ENCODE measurements at places on chromosomes 6 and 20. TPM values are rescaled to one million over a fixed set of nuclear protein-coding genes. Genes with fewer than 3 reads are reported as not detected.
A peak's percentile ranks its signal among the peaks of the same experiment; 100 is the strongest.

- DNase-seq = peak; percentile 83
- no peaks in the 10 kb centered on the region for H3K27me3 ChIP-seq
- peak overlapping the region; percentile 97 for H3K27ac ChIP-seq
- H3K36me3 ChIP-seq = no peaks in the 10 kb centered on the region
- peaks cover 58% of the 10 kb centered on the region for H3K4me1 ChIP-seq
- peak overlapping the region; percentile 21 for H3K4me3 ChIP-seq
Measured at GRCh38 chr6:37125774-37126492, 44.0 kb upstream of the PIM1 start.

DNA sequence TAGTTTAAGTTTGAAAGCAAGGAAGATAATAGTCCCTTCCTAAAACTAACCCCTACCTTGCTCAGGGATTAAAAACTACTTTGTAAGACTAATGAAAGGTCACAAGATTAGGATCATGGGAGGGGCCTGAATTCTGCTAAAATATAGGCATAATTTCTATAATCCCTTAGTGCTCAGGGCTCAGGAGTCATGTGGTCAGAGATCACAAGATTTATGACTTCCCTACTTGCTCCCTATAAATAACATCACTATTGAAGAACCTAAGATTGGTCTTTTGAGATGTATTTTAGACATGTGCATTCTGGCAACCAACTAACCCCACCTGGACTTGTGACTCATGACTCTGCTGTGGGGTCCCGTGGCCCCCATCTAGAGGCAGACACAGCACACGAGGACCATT, 81.1 kb downstream of the STMND1 start:
- H3K4me1 ChIP-seq = no peaks in the 10 kb centered on the region
- H3K27ac ChIP-seq = no peak overlapping the region
- DNase-seq = no peak
- no peaks in the 10 kb centered on the region for H3K27me3 ChIP-seq

- no peak for DNase-seq
- no peak overlapping the region for H3K4me3 ChIP-seq
- H3K4me1 ChIP-seq = no peaks in the 10 kb centered on the region
Measured at GRCh38 chr6:170017603-170018320, 266.3 kb downstream of the ERMARD start.

GRCh38 chr6:164230804-164231203, 816.3 kb downstream of the QKI start:
- H3K4me1 ChIP-seq = no peaks in the 10 kb centered on the region
- no peaks in the 10 kb centered on the region for H3K27me3 ChIP-seq
- no peaks in the 10 kb centered on the region for H3K36me3 ChIP-seq
- H3K4me3 ChIP-seq = no peak overlapping the region
- no peak for DNase-seq

- peak; percentile 69 for DNase-seq
- H3K4me1 ChIP-seq = no peaks in the 10 kb centered on the region
- H3K36me3 ChIP-seq = no peaks in the 10 kb centered on the region
- H3K27me3 ChIP-seq = no peaks in the 10 kb centered on the region
- H3K4me3 ChIP-seq = peak overlapping the region; percentile 70
- H3K27ac ChIP-seq = peak overlapping the region; percentile 81
Measured at GRCh38 chr6:10413850-10414738, 780 bp downstream of the TFAP2A start.

Gene GRM1
- total RNA-seq = not detected

DNA sequence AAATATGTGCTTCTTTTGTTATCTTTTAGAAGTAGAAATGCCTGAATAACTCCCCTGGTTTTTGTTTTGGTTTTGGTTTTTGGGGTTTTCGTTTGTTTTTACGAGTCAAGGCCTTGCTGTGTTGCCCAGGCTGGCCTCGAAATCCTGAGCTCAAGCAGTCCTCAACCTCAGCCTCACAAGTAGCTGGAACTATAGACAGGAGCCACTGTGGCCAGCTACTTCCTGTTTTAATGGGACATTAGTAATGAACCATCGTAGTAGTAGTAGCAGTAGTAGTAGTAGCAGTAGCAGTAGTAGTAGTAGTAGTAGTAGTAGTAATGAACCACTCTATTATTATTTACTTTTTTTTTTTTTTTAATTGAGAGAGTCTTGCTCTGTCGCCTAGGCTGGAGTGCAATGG, 66.0 kb downstream of the UBR2 start:
- H3K27ac ChIP-seq = no peak overlapping the region
- no peaks in the 10 kb centered on the region for H3K36me3 ChIP-seq
- H3K4me1 ChIP-seq = peaks cover 11% of the 10 kb centered on the region

- H3K4me3 ChIP-seq = no peak overlapping the region
- no peak for DNase-seq
- no peaks in the 10 kb centered on the region for H3K36me3 ChIP-seq
- peak overlapping the region; percentile 17 for H3K27ac ChIP-seq
- no peaks in the 10 kb centered on the region for H3K4me1 ChIP-seq
- no peaks in the 10 kb centered on the region for H3K27me3 ChIP-seq
Measured at GRCh38 chr20:25685276-25686080, 11.2 kb downstream of the ZNF337 start.

Gene SLC22A2
- 0.19 TPM for total RNA-seq

GRCh38 chr6:82251942-82252341, 4.4 kb upstream of the IBTK start:
- H3K4me1 ChIP-seq = peaks cover 27% of the 10 kb centered on the region
- no peaks in the 10 kb centered on the region for H3K36me3 ChIP-seq
- H3K4me3 ChIP-seq = no peak overlapping the region
- no peaks in the 10 kb centered on the region for H3K27me3 ChIP-seq
- no peak overlapping the region for H3K27ac ChIP-seq

DNA sequence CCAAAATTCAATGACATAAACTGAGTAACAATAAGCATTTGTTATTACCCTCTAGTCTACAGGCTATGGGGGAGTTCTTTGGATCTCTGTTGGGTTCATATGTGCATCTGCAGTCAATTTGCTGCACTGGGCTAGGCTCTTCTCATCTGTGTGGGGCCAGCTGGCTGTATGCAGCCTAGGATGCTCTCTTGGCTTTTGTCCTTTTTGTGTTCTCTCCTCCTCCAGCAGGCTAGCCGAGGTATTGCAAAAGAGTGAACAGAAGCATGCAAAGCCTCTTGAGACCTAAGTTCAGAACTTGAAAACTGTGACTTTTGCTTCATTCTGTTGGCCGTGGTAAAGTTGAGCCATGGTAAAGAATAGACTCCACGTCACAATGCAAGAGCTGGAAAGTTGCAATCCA, 62.8 kb upstream of the FOXO3 start:
- no peaks in the 10 kb centered on the region for H3K36me3 ChIP-seq
- H3K27me3 ChIP-seq = no peaks in the 10 kb centered on the region
- DNase-seq = peak; percentile 51
- H3K27ac ChIP-seq = no peak overlapping the region
- H3K4me3 ChIP-seq = no peak overlapping the region

- no peaks in the 10 kb centered on the region for H3K36me3 ChIP-seq
- DNase-seq = no peak
- no peak overlapping the region for H3K4me3 ChIP-seq
- no peak overlapping the region for H3K27ac ChIP-seq
- no peaks in the 10 kb centered on the region for H3K27me3 ChIP-seq
- H3K4me1 ChIP-seq = no peaks in the 10 kb centered on the region
Measured at GRCh38 chr6:78749326-78749725, 118.0 kb upstream of the IRAK1BP1 start.

DNA sequence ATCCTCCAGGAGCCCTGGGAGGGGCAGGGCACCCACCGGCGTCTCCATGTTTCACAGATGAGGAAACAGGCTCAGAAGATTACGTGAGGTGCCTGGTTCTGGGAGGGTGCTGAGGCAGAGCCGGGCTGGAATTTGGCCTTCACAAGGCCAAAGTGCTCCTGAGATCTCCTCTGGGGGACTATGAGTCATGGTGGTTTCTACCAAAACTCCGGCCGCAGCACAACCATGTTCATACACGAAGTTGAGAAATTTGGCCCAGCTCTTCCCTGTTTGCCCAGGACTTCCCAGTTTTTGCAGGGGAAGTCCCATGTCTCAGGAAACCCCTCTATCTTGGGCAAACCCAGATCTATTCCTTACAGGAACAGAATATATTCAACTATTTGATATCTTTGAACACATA, 172.9 kb upstream of the CDYL start:
- H3K4me1 ChIP-seq = 0 out of 2 replicates have a peak, but pooled peaks cover 7% of the 10 kb centered on the region
- no peak overlapping the region for H3K4me3 ChIP-seq
- peak overlapping the region; percentile 26 for H3K27ac ChIP-seq
- DNase-seq = no peak
- no peaks in the 10 kb centered on the region for H3K36me3 ChIP-seq
- no peaks in the 10 kb centered on the region for H3K27me3 ChIP-seq

DNA sequence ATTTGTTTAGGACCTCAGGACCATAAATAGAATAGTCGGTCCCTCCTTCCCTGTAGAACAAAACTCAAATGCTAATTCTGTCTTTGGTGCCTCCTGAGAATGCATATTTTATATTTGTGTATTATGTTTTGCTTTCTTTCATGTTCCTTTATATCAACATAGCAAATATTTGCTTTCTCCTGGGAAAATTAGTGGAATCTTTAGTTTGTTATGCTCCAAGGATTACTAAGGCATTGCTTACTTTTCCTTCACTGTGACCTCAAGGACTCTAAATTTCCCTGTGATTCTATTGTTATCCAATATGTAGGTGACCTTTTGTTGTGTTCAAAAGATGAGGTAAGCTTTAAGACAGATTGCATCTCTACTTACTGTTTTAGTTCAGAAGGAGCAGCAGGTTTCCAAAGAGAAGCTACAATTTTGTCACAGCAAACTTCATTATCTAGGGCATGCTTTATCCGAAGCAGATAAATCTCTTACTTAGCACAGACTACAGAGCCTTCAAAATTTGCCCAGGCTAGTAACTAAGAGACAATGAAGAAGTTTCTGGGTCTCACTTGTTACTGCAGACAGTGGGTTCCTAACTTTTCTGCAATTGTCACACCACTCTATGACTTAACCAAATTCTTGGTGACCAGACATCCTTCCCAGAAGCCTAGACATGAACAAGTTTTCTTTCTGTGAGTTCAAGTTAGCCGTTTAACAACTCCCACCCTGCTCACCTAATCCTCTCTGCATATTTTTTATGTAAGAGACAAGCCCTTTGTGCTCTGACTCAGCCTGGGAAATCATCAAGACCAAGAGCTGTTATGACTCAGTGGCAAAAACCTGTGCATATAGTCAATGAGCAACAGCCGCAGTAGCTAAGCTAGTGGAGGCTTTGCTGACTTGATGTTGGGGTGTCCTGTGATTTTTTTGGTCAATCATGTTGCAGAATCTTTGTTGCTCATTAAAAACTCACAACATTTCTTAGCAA, 378.8 kb downstream of the QKI start:
- H3K27ac ChIP-seq = no peak overlapping the region
- H3K27me3 ChIP-seq = no peaks in the 10 kb centered on the region
- H3K4me1 ChIP-seq = no peaks in the 10 kb centered on the region
- no peak overlapping the region for H3K4me3 ChIP-seq
- DNase-seq = no peak
- H3K36me3 ChIP-seq = no peaks in the 10 kb centered on the region

Gene KLHDC3
- total RNA-seq = 66.8 TPM

DNA sequence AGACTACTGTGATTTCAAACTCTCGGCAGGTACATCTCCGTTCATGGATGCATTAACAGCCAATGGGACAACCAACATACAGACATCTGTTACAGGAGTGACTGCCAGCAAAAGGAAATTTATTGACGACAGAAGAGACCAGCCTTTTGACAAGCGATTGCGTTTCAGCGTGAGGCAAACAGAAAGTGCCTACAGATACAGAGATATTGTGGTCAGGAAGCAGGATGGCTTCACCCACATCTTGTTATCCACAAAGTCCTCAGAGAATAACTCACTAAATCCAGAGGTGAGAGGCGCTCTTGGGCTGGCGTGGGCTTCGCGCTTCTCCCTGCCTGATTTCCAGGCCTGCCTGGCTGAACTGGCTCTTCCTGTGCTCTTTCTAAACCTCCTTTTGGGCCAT, 68.4 kb downstream of the RPP40 start:
- H3K4me3 ChIP-seq = no peak overlapping the region
- H3K27me3 ChIP-seq = no peaks in the 10 kb centered on the region
- H3K4me1 ChIP-seq = peaks cover 24% of the 10 kb centered on the region
- no peak overlapping the region for H3K27ac ChIP-seq
- no peaks in the 10 kb centered on the region for H3K36me3 ChIP-seq

Gene ZBTB9
- total RNA-seq = 11.4 TPM

GRCh38 chr20:830011-830521, 3.4 kb upstream of the FAM110A start:
- no peaks in the 10 kb centered on the region for H3K27me3 ChIP-seq
- H3K4me3 ChIP-seq = no peak overlapping the region
- no peak overlapping the region for H3K27ac ChIP-seq
- H3K36me3 ChIP-seq = no peaks in the 10 kb centered on the region
- H3K4me1 ChIP-seq = peaks cover 13% of the 10 kb centered on the region

Gene SLC22A23
- 44.9 TPM for total RNA-seq

- H3K27ac ChIP-seq = no peak overlapping the region
- H3K4me3 ChIP-seq = no peak overlapping the region
- no peaks in the 10 kb centered on the region for H3K4me1 ChIP-seq
- H3K27me3 ChIP-seq = no peaks in the 10 kb centered on the region
- DNase-seq = no peak
- no peaks in the 10 kb centered on the region for H3K36me3 ChIP-seq
Measured at GRCh38 chr6:127858727-127859391, 42.0 kb downstream of the THEMIS start.

GRCh38 chr20:36483209-36483918, 58.0 kb upstream of the MYL9 start:
- peaks cover 4% of the 10 kb centered on the region for H3K4me1 ChIP-seq
- H3K27ac ChIP-seq = no peak overlapping the region
- no peak for DNase-seq
- no peaks in the 10 kb centered on the region for H3K27me3 ChIP-seq
- 0 out of 2 replicates have a peak, but pooled peaks cover 1% of the 10 kb centered on the region for H3K36me3 ChIP-seq
- H3K4me3 ChIP-seq = no peak overlapping the region

Gene OR2B6
- not detected for total RNA-seq

DNA sequence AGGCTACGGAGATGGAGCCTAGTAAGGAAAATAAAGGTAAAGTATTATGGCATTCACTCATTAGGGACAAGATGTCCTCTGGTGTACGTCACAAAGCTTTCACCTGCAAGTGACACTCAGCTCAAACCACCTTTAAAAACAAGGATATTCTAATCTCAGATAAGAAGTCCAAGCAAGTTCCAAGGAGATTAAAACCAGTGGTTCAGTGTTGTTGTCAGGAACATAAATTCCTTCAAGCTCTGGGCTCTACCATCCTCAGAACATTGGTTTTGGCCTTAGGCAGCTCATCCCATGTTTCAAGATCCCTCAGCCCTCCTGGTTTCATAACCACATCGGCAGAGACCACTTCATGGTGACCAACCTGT, 116.5 kb downstream of the LY86 start:
- DNase-seq = no peak
- no peak overlapping the region for H3K4me3 ChIP-seq
- no peaks in the 10 kb centered on the region for H3K27me3 ChIP-seq
- H3K36me3 ChIP-seq = no peaks in the 10 kb centered on the region
- no peak overlapping the region for H3K27ac ChIP-seq
- H3K4me1 ChIP-seq = no peaks in the 10 kb centered on the region
